ENCODE measurements at places on chromosomes 2 and 18. TPM values are rescaled to one million over a fixed set of nuclear protein-coding genes. Genes with fewer than 3 reads are reported as not detected.
A peak's percentile ranks its signal among the peaks of the same experiment; 100 is the strongest.

Gene COL4A3
- total RNA-seq = 70.0 TPM

Gene PAX8
- 1,791 TPM for total RNA-seq

Gene ASB18
- total RNA-seq = not detected

Gene IL36G
- total RNA-seq = not detected

Gene EVA1A
- 13.4 TPM for total RNA-seq

Gene CHRNA1
- total RNA-seq = not detected

Gene LGALSL
- total RNA-seq = 8.7 TPM

DNA sequence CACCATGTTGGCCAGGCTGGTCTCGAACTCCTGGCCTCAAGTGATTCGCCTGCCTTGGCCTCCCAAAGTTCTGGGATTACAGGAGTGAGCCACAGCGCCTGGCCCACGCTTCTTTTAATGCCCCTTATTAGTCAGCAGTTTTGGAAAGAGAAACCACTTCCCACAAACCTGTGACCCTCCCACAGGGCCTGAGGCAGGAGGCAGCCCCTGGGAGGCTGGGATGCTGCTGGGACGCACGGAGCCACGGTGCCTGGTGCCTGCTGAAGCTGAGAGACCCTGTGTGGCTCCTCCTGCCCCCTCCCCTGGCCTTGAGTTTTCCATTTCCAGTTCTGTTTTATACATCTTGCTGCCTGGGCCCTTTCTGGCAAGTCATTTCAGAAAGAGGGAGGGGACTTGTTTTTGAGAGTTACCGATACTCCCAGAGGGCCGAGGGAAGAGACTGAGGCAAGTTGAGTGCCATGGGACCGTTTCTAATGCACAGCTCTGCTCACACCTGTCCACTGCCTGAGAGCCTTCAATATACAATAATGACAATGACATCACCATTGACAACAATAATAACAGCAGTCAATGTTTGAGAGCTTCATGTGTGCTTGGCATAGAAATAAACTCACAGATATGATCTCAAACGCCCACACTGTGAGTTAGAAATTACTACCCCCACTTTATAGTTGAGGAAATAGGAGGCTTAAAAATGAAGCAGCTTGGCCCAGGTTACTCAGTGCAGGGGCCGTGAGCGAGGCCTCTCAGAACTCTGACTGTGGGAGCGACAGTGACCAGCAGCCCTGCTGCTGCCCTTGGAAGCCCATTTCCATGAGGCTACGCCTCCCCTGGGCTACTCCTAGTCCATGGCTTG, 78.1 kb upstream of the YWHAQ start:
- H3K27ac ChIP-seq = no peak overlapping the region
- no peak for DNase-seq
- no peak overlapping the region for H3K4me3 ChIP-seq
- no peaks in the 10 kb centered on the region for H3K36me3 ChIP-seq
- H3K27me3 ChIP-seq = no peaks in the 10 kb centered on the region

DNA sequence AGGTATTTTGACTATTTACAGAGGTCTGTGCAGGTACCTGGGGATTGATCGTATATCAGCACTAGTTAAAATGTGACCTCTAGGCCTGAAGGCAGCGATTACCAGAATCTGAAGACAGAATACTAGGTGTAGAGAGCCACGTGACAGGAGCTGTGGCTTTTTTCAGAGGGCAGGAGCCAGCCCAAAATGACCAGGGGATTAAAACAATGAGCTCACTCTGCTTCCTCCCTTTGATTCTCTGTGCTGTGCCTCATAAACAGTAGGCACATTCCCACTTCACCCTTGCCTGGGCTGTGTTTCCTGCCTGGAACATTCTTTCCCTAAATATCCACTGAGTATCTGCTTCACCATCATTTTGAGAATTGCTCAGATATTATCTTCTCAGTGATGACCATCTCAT, 15.2 kb downstream of the ITGAV start:
- H3K27me3 ChIP-seq = no peaks in the 10 kb centered on the region
- no peak for DNase-seq
- no peaks in the 10 kb centered on the region for H3K36me3 ChIP-seq

DNA sequence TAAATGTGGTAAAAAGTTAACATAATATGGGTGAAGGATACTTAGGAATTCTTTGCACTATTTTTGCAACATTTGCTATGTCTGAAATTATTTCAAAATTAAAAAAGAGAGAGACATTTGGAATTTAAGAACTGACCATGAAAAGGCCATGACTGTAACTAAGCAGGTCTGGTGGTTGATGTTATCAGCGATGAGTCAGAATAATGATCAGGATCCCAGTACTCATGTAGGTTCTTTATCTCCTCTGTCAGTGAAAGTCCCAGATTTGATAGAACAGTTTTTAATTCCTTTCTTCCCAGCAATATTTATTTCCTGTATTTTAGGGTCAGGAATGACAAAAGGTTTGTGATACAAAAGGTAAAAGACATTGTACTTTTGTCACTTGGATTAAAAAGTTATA, 242.4 kb upstream of the ZNF521 start:
- no peak overlapping the region for H3K4me3 ChIP-seq
- no peaks in the 10 kb centered on the region for H3K36me3 ChIP-seq
- H3K27me3 ChIP-seq = no peaks in the 10 kb centered on the region
- H3K27ac ChIP-seq = no peak overlapping the region
- H3K4me1 ChIP-seq = no peaks in the 10 kb centered on the region

DNA sequence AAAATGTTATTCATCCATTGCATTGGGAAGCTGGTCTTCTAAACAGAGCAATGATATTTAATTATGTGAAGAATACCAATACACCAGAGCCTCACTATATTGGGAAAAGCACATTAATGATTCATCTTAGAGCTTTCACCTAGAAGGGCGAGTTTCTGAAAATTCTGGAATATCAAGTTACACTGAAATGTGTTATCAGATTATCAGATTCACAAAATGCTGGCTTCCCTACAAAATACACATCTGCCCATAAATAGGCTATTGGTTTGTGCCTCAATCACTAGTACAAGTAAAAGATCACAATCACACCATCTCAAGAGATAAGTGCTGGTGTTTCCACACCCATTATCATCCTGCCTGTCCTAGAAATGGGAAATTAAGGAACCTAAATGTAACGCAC, 200.7 kb downstream of the TMEM163 start:
- H3K27ac ChIP-seq = no peak overlapping the region
- no peaks in the 10 kb centered on the region for H3K4me1 ChIP-seq
- no peak for DNase-seq
- H3K36me3 ChIP-seq = no peaks in the 10 kb centered on the region
- H3K4me3 ChIP-seq = no peak overlapping the region

- no peak overlapping the region for H3K4me3 ChIP-seq
- H3K27ac ChIP-seq = no peak overlapping the region
Observed at GRCh38 chr2:197975931-197976519, 171.6 kb downstream of the PLCL1 start.

GRCh38 chr18:55878224-55878623, 290.2 kb upstream of the TCF4 start:
- H3K27ac ChIP-seq = no peak overlapping the region
- no peak overlapping the region for H3K4me3 ChIP-seq
- H3K36me3 ChIP-seq = no peaks in the 10 kb centered on the region
- DNase-seq = no peak
- H3K4me1 ChIP-seq = no peaks in the 10 kb centered on the region

GRCh38 chr18:60146220-60146960, 226.2 kb downstream of the MC4R start:
- no peaks in the 10 kb centered on the region for H3K36me3 ChIP-seq
- no peaks in the 10 kb centered on the region for H3K27me3 ChIP-seq
- no peak overlapping the region for H3K4me3 ChIP-seq

- no peak overlapping the region for H3K27ac ChIP-seq
- no peaks in the 10 kb centered on the region for H3K36me3 ChIP-seq
- H3K27me3 ChIP-seq = no peaks in the 10 kb centered on the region
Observed at GRCh38 chr18:62788111-62788510, 72.8 kb downstream of the PHLPP1 start.

DNA sequence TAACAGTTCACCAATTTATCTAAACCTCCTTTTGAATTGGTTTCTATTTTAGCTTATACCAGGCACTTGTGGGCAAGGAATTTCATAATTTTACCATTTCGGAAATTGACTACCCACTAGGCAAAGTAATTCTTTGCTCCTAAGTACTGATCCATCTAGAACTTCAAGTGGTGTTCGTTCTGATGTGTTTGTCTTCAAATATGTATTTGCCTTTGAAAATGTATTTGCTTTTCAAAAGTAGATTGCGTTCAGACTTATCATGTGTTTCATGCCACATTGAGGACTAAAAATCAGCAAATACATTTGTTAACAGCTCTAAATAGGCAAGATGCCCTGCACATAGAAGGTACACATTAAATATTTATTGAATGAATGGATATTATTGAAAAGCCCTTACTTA, 26.7 kb downstream of the IFIH1 start:
- no peaks in the 10 kb centered on the region for H3K4me1 ChIP-seq
- H3K27me3 ChIP-seq = no peaks in the 10 kb centered on the region
- H3K4me3 ChIP-seq = no peak overlapping the region
- H3K27ac ChIP-seq = no peak overlapping the region
- no peaks in the 10 kb centered on the region for H3K36me3 ChIP-seq

DNA sequence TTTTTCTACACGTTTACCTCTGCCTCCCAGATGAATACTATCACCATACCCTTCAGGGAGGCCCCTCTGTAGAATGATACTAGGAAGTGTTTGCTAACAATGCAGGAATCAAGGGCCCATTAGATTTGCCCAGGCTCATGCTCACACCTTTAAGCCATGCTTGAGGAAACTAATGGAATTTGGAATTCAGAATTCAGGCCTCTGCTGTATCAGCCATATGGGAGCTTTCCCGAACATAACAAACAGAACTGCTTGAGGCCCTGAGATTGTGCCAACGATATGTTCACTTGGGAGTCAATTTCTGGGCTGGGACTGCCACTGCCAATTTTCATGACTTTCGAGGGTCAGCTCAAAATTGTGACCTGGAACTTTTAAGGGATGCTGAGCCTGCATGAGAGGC, 282.5 kb downstream of the CLIP4 start:
- DNase-seq = peak; percentile 59
- H3K27ac ChIP-seq = peak overlapping the region; percentile 71
- H3K27me3 ChIP-seq = no peaks in the 10 kb centered on the region

DNA sequence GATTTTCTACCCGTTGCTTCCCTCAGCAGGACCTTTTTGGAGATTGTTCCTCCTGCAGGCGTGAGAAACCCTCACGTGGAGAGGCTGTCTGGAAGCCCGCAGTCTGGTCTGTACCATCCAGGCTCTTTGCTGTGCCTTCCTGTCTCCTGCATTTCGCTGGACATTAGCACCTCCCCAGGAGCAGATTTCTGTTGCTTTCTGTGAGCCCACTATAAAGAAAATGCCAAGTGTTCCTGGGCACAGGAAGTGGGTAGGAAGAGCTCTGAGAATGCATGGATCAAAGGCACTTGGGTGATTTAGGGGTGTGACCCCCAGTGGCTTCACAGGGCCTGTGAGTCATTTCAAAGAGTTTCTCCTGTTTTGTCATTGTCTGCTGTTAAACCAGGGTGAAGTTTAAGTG, 27.3 kb downstream of the SPTBN1 start:
- peaks cover 53% of the 10 kb centered on the region for H3K4me1 ChIP-seq
- H3K27me3 ChIP-seq = no peaks in the 10 kb centered on the region
- H3K36me3 ChIP-seq = no peaks in the 10 kb centered on the region
- H3K27ac ChIP-seq = peak overlapping the region; percentile 46

DNA sequence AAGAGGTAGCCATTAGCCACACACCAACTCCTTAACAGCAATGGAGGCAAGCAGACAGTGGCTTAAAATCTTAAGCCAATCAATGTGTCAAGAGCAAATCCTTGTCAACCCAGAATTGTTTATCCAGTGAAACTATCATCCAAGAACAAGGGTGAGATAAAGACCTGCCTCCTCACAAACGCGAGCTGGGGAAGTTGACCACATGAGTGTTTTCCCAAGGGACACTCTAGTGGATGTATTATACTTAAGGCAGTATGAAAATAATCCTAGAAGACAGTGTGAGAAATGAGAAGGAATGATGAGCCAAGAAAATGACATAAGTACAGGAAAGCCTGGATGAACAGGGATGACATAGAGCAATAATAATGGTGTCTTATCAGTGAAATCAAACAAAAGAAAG, 209.6 kb downstream of the TWIST2 start:
- no peaks in the 10 kb centered on the region for H3K4me1 ChIP-seq
- DNase-seq = no peak
- no peak overlapping the region for H3K27ac ChIP-seq
- peaks cover 14% of the 10 kb centered on the region for H3K36me3 ChIP-seq

DNA sequence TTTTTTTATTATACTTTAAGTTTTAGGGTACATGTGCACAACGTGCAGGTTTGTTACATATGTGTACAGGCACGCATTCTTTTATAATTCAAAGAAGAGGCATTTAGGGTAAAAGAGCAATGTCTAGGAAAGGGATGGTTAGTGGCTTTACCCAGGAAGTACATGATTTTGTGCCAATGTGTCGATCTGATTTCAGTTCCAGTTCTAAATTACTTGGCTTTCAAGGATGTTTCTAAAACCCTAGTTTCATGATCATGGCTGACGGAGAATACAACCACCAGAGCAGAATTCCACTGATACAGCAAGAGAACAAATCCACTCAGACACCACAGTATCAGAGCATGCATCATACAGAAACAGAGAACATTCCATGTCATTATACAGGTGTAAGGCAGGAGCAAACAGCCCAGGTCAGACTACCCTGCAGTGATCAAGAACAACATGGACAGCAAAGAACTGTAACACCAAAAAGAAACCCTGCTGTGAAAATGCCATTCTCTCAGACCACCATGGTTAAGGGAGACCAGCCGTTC, 116.7 kb upstream of the STK17B start:
- H3K4me1 ChIP-seq = peaks cover 29% of the 10 kb centered on the region
- no peak overlapping the region for H3K27ac ChIP-seq
- DNase-seq = no peak
- H3K36me3 ChIP-seq = no peaks in the 10 kb centered on the region
- H3K27me3 ChIP-seq = no peaks in the 10 kb centered on the region
- H3K4me3 ChIP-seq = no peak overlapping the region

DNA sequence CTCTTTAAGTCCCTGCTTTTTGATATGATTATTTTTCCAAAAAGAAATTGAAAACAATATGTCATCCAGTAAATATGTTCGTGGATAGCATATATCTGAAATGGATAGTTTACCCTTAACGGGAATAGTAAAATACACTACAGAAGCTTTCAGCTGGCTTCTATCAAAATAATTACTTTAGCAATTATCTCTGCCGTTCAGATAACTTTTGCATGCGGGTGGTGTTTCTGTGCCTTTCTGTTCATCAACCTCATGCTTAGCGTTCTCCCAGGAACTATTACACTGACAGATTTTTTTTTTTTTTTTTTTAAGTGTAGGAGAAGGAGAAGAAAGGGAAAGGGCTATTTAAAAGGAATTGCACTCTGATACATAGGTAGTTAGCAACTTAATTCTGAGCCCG, 53.6 kb downstream of the TSHZ1 start:
- H3K4me1 ChIP-seq = no peaks in the 10 kb centered on the region
- DNase-seq = no peak
- H3K27ac ChIP-seq = no peak overlapping the region
- no peak overlapping the region for H3K4me3 ChIP-seq
- no peaks in the 10 kb centered on the region for H3K27me3 ChIP-seq
- no peaks in the 10 kb centered on the region for H3K36me3 ChIP-seq

- H3K4me1 ChIP-seq = no peaks in the 10 kb centered on the region
- H3K4me3 ChIP-seq = no peak overlapping the region
- H3K27ac ChIP-seq = no peak overlapping the region
- H3K36me3 ChIP-seq = no peaks in the 10 kb centered on the region
- no peak for DNase-seq
Observed at GRCh38 chr2:45182667-45183295, 173.5 kb upstream of the SIX2 start.

All from thyroid gland (tissue), 4 donors.